ENCODE measurements at places on chromosomes 5 and 9. TPM values are rescaled to one million over a fixed set of nuclear protein-coding genes. Genes with fewer than 3 reads are reported as not detected.

Gene RLN2
- not detected for polyA plus RNA-seq

DNA sequence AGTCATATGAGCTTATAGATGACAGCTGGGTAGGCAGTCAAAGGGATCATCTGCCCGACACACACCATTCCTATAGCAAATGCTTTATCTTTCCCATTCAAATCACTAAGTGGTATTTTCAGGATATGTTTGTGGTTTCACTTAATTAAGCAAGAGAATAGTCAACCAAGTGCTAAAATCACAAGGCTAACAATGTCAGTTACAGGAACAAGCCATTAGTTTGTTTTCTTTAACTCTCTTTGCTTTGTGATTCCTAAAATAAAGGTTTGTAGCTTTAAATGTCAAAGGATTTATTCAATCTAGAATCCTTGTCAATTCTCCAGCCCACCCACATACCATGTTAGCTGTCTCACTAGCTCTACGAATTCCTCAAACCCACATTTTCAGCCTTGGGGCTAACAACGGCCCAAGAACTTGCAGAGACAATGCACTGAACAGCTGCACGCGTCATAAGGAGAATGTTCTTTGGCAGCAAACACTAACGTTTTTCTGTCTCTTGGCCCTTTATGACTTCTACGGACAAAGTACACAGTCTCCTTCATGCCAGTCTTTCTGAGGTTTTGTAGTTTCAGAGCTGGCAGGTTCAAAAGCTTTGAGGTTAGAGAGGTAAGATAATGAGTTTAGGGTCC, 56.6 kb downstream of the ELAVL2 start:
- H3K27me3 ChIP-seq: no peaks in the 10 kb centered on the region
- H3K4me1 ChIP-seq: no peaks in the 10 kb centered on the region
- peak; percentile 6 for DNase-seq
- H3K27ac ChIP-seq: no peak overlapping the region

- DNase-seq: peak; percentile 16
- no peak overlapping the region for H3K4me3 ChIP-seq
These were observed 106.8 kb downstream of the LMNB1 start for GRCh38 chr5:126883564-126884245.

- H3K27me3 ChIP-seq: no peaks in the 10 kb centered on the region
- peaks cover 6% of the 10 kb centered on the region for H3K4me1 ChIP-seq
- no peak overlapping the region for H3K4me3 ChIP-seq
- no peak overlapping the region for H3K27ac ChIP-seq
- DNase-seq: no peak
- no peaks in the 10 kb centered on the region for H3K36me3 ChIP-seq
These were observed 196.4 kb downstream of the NR3C1 start for GRCh38 chr5:143207058-143207457.

Gene ENG
- 73.9 TPM for polyA plus RNA-seq

GRCh38 chr9:124008303-124008693, 3.3 kb upstream of the LHX2 start:
- DNase-seq: no peak
- H3K27me3 ChIP-seq: peaks cover 96% of the 10 kb centered on the region
- peaks cover 2% of the 10 kb centered on the region for H3K4me1 ChIP-seq
- H3K27ac ChIP-seq: no peak overlapping the region

GRCh38 chr5:10030219-10030831, 219.4 kb downstream of the ATPSCKMT start:
- no peaks in the 10 kb centered on the region for H3K36me3 ChIP-seq
- DNase-seq: peak; percentile 60
- no peaks in the 10 kb centered on the region for H3K27me3 ChIP-seq
- H3K4me3 ChIP-seq: no peak overlapping the region
- H3K27ac ChIP-seq: no peak overlapping the region

Gene SARDH
- polyA plus RNA-seq: 8.5 TPM

Gene TMEM215
- polyA plus RNA-seq: not detected

DNA sequence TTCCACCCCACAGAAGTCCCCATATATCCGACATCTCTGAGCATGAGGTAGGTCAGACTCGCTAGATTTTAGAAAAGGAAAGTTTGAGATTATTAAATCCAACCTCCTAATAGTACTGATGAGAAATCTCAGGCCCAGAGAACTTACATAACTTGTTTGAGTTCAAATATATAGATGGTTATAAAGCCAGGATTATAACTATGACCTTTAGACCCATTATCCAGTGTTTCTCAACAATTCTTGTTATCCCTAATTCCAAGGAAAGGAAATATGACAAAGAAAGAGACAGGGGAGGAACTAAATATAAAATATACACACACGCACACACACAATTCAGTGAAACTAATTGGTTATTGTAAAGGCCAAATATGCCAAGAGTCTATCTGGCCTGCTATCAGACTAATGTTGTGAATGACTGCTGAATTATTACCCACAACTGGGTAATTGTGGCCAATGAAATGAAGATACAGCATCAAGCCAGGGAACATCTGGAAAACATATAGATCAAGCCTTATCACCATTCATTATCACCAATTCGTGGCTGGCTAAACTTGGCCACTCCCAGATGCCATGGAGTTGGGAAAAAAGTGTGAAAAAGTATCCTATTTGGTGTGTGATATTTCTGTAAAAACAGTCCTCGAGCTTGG, 248.4 kb downstream of the PRELID2 start:
- H3K27me3 ChIP-seq: no peaks in the 10 kb centered on the region
- H3K4me3 ChIP-seq: no peak overlapping the region
- no peak for DNase-seq

All from IMR-90 (cell line).